Activated naive CD8-positive, alpha-beta T cell treated with anti-CD3 and anti-CD28 coated beads, Interleukin-2, amount 50 U/mL, for 24 hours (primary cell): ENCODE measurements at places on chromosomes 4 and X.

DNA sequence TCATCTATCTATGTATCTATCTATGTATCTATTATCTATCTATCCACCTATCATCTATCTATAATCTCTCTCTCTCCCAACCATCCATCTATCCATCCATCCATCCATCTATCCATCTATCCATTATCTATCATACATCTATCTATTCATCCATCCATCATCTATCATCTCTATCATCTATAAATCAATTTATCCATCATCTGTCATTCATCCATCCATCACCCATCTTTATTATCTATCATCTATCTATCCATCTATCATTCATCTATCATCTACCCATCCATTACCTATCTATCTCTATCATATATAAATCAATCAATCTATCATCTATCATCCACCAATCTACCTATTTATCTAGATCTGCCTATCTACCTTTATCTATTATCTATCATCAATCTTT lies 69.4 kb upstream of the PPP2R3B start:
- DNase-seq, result no peak

DNA sequence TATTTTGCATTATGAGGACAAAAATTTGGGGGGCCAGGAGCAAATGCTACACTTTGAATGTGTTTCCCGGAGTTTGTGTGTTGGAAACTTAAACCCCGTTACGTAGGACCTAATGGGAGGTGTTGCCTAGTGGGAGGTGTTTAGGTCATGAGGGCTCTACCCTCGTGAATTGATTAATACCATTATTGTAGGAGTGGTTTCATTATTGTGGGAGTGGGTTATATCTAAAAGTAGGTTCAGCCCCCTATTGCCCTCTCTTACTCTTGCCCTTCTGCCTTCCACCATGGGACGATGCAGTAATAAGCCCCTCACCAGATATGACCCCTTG lies 15.5 kb downstream of the UBA6 start:
- no peak for DNase-seq

DNA sequence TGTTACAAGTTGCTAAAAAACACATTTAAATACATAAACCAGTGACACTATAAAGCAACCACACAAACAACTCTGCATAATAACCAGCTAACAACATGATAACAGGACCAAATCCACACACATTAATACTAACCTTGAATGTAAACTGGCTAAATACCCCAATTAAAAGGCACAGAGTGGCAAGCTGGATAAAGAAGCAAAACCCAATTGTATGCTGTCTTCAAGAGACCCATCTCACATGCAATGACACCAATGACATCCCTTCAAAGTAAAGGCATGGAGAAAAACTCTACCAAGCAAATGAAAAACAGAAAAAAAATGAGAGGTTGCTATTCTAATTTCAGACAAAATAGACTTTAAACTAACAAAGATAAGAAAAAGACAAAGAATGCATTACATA lies 34.4 kb upstream of the USP46 start:
- no peak for DNase-seq

- no peak for DNase-seq
These were observed 56.9 kb downstream of the SOWAHB start for GRCh38 chr4:76841026-76841425.

- no peak for DNase-seq
These were observed 80.7 kb upstream of the PSAPL1 start for GRCh38 chr4:7515390-7515902.

DNA sequence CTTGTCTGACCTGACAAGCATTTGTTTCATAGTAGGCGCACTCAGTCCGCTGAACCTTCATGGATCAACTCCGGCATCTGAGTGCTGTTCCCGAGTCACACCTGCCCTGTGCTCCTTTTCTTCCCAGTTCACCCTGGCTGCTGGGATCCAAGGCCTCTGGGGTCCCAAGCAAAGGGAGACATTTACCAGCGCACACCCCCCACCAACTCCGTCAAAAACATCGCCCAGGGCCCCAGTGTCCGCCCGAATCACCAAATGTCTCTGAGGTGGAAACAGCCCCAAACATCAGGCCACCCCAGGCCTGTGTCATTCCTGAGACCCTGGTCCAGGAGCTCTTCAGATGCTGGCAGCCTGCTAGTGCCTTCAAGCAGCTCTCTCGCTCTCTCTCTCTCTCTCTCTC lies 5.1 kb downstream of the BLOC1S4 start:
- no peak for DNase-seq

DNA sequence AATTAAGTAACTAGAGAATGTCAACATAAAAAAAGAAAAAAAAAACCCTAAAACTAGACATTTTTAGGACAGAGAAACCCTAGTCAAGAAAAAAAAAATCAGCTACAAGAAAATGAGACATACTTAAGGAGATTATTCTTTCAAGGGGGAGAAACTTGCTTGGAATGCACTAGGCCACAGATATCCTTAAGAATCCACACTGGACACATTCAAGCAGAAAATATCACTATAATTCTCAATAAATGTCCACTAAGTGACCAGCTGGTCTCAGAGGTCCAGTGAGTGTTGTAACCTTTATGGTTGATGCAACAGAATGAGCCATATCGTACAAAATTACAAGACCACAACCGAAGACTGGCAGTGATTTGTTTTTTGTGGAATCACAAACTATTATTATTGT lies 15.6 kb upstream of the IBSP start:
- no peak for DNase-seq

GRCh38 chr4:163544407-163545038 lies 50.0 kb downstream of the TMA16 start:
- peak; percentile 69 for DNase-seq

- no peak for DNase-seq
These were observed 976.2 kb downstream of the FSTL5 start for GRCh38 chr4:161187569-161187968.

GRCh38 chr4:139319571-139319970 lies 17.3 kb upstream of the NDUFC1 start:
- no peak for DNase-seq

DNA sequence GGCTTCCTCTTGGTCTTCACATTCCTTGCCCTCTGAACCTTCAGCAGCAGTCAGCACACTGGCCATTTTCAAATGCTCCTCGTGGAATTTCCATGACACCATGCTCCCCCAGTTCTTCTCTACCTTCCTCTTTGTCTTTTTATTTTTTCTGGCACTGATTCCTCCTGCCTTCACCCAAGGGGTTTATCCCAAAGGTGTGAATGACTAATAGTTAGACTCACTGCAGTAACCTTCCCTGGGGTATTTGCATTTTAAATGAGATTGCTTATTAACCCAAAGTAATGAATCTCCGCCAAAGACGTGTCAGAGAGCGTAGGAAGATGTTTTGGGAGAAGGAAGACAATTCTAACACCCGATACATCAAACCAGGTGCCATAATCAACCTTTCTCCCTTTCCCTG lies 36.2 kb downstream of the CD40LG start:
- DNase-seq, result no peak

DNA sequence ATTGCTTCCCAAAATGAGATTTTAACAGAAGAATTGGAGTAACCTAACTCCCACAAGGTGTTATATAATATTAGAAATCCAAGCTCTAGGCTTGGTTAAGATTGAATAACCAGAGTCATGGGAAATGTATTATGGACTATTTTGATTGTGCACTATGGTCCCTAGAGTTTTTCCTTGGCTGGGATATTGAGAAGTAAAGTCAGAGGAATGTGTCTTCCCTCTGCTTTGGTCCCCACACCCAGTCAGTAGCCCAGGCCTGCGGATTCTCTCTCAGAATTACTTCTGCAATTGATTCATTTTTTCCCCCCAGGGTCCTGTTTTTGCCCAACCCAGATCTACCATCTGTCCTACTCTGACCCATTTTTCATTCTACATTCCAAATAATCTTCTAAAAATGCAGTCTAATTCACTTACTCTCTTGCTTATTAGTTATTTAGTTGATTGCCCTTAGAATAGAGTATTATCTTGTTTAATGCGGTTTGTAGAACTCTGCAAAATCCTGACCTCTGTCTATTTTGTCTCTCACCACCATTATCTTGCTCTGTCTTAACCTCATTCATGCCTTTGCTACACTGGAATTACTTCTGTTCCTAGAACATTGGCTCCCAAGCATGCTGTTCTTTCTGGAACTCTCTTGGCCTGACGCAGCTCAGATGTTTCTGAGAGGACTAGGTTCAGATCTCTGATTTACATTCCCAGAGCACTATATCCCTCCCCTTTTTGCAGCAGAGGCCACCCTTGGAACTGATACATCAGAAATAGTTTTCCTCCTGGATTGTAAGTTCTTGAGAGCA lies 23.6 kb downstream of the GUCY1A1 start:
- no peak for DNase-seq
